ENCODE measurements at places on chromosomes 1 and 21. TPM values are rescaled to one million over a fixed set of nuclear protein-coding genes. Genes with fewer than 3 reads are reported as not detected.
A peak's percentile ranks its signal among the peaks of the same experiment; 100 is the strongest.

GRCh38 chr1:174818014-174818616 is 181.6 kb upstream of the CACYBP start:
- no peak overlapping the region for H3K27ac ChIP-seq
- no peaks in the 10 kb centered on the region for H3K4me1 ChIP-seq
- no peak overlapping the region for H3K4me3 ChIP-seq
- H3K27me3 ChIP-seq = no peaks in the 10 kb centered on the region

GRCh38 chr1:198128533-198128932 is 28.3 kb upstream of the NEK7 start:
- no peak overlapping the region for H3K4me3 ChIP-seq
- no peak overlapping the region for H3K27ac ChIP-seq
- H3K27me3 ChIP-seq = no peaks in the 10 kb centered on the region
- no peaks in the 10 kb centered on the region for H3K36me3 ChIP-seq
- no peaks in the 10 kb centered on the region for H3K4me1 ChIP-seq

- peak overlapping the region; percentile 73 for H3K27ac ChIP-seq
- no peak overlapping the region for H3K4me3 ChIP-seq
- H3K27me3 ChIP-seq = no peaks in the 10 kb centered on the region
- DNase-seq = no peak
- H3K36me3 ChIP-seq = no peaks in the 10 kb centered on the region
Measured at GRCh38 chr1:121517586-121518230, 332.9 kb downstream of the SRGAP2C start.

- no peaks in the 10 kb centered on the region for H3K36me3 ChIP-seq
- no peak overlapping the region for H3K4me3 ChIP-seq
- DNase-seq = no peak
Measured at GRCh38 chr1:101100674-101101073, 75.1 kb upstream of the DPH5 start.

GRCh38 chr1:110119843-110120242 is 7.6 kb downstream of the UBL4B start:
- no peaks in the 10 kb centered on the region for H3K4me1 ChIP-seq
- H3K4me3 ChIP-seq = no peak overlapping the region
- peaks cover 4% of the 10 kb centered on the region for H3K27me3 ChIP-seq
- DNase-seq = no peak

DNA sequence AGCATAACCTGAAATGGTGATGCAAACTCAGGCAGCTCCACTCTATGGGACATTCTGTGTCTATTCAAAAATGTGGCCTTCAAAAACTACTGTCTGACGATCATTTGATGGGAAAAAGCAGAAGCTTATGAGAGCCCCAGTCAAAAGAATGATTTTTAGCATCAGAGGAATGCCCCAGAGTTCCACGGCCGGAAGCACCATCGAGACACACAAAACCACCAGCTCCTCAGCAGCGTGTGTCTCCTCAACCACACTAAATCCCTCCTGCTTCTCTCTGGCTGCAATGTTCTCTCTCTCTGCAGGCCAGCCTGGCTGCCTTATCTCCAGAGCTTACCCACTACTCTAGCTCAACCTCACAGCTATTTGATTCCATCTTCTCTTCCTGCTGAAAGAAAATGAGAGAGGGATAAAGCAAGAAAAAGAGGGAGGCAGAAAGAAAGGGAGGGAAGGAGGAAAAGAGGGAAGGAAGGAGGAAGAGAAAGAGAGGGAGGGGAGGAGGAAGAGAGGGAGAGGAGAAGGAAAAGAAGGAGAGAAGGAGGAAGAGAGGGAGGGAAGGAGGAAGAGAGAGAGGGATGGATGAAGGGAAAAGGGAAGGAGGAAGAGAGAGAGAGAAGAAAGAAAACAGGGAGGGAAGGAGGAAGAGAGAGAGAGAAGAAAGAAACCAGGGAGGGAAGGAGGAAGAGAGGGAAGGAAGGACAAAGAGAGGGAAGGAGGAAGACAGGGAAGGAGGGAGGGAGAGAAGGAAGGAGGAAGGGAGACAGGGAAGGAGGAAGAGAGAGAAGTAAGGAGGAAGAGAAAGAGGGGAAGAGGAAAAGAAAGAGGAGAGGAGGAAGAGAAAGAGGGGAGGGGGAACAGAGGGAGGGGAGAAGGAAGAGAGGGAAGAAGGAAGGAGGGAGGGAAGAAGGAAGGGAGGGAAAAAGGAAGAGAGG is 33.5 kb upstream of the LAPTM5 start:
- peaks cover 11% of the 10 kb centered on the region for H3K4me1 ChIP-seq
- H3K36me3 ChIP-seq = no peaks in the 10 kb centered on the region
- no peaks in the 10 kb centered on the region for H3K27me3 ChIP-seq
- H3K4me3 ChIP-seq = no peak overlapping the region
- no peak overlapping the region for H3K27ac ChIP-seq

- H3K27ac ChIP-seq = peak overlapping the region; percentile 10
- no peak for DNase-seq
- peaks cover 58% of the 10 kb centered on the region for H3K4me1 ChIP-seq
- H3K27me3 ChIP-seq = no peaks in the 10 kb centered on the region
- no peak overlapping the region for H3K4me3 ChIP-seq
- H3K36me3 ChIP-seq = peaks cover 48% of the 10 kb centered on the region
Measured at GRCh38 chr1:244841273-244841927, 5.9 kb downstream of the COX20 start.

DNA sequence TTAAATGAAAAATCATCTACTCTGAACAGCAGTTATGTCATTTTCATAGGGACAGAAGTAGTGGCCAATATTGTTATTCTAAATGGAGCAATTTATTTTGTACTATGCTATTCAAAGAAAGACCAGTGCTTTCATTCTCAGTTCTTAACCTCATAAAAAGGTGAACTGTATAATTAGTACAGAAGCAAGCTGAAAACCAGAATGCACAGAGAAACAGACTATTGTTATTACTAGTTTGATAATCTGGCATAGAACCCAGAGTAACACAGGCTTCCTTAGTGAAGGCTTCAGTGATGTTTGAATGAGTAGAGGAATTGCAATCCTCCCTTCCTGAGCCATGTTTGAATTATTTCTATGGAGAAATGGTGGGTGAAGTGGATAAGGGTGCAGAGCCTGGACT is 131.6 kb upstream of the LRRC7 start:
- H3K27ac ChIP-seq = no peak overlapping the region
- no peaks in the 10 kb centered on the region for H3K27me3 ChIP-seq
- DNase-seq = no peak
- H3K36me3 ChIP-seq = no peaks in the 10 kb centered on the region
- H3K4me3 ChIP-seq = no peak overlapping the region

- H3K36me3 ChIP-seq = no peaks in the 10 kb centered on the region
- no peaks in the 10 kb centered on the region for H3K4me1 ChIP-seq
- DNase-seq = no peak
- H3K4me3 ChIP-seq = no peak overlapping the region
- no peaks in the 10 kb centered on the region for H3K27me3 ChIP-seq
Measured at GRCh38 chr1:99979091-99979490, 9.3 kb downstream of the SLC35A3 start.

- no peak overlapping the region for H3K4me3 ChIP-seq
- no peak overlapping the region for H3K27ac ChIP-seq
- peaks cover 8% of the 10 kb centered on the region for H3K4me1 ChIP-seq
- no peaks in the 10 kb centered on the region for H3K27me3 ChIP-seq
- no peaks in the 10 kb centered on the region for H3K36me3 ChIP-seq
Measured at GRCh38 chr1:5980314-5981008, 11.8 kb downstream of the NPHP4 start.

GRCh38 chr1:90591355-90591969 is 125.6 kb downstream of the BARHL2 start:
- no peaks in the 10 kb centered on the region for H3K4me1 ChIP-seq
- DNase-seq = no peak
- no peak overlapping the region for H3K4me3 ChIP-seq
- H3K27me3 ChIP-seq = peaks cover 4% of the 10 kb centered on the region
- H3K36me3 ChIP-seq = no peaks in the 10 kb centered on the region

The CDA gene
- not detected for total RNA-seq

The SPATA21 gene
- not detected for total RNA-seq
